Adrenal gland (tissue), 19 donors: ENCODE measurements at places on chromosomes 6 and 20. TPM values are rescaled to one million over a fixed set of nuclear protein-coding genes. Genes with fewer than 3 reads are reported as not detected.

DNA sequence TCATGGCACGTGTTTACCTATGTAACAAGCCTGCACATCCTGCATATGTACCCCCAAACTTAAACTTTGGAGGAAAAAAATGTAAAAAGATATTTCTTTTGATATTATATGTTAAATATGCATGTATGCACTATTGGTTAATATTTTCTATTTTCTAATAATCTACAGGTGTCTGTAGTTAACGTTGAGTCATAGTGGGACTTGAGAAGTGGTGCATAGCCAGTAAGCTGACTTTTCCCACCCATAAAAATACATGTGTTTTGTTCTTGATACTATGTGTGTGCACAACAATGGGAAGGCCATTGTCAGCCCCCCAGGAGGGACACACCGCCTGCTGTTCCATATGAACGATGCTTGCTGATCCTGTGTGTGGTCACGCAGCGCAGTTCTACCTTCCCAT is 49.1 kb downstream of the FAM120B start:
- no peaks in the 10 kb centered on the region for H3K36me3 ChIP-seq
- H3K27me3 ChIP-seq = no peaks in the 10 kb centered on the region
- peaks cover 5% of the 10 kb centered on the region for H3K4me1 ChIP-seq
- DNase-seq = no peak
- no peak overlapping the region for H3K27ac ChIP-seq

DNA sequence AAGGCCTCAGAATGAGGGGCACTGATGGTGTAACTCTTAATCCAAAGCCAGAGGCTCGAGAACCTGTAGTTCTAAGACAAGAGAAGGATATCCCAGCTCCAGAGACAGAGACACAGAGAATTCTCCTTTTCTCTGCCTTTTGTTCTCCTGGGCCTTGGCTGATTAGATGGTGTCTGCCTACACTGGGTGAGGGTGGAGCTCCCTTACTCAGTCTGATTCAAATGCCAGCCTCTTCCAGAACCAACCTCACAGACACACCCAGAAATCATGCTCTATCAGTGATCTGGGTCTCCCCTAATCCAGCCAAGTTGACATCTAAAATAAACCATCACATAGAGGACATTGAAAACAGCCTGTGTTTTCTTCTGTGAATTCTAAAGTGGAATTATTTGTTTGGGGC is 68.0 kb upstream of the SMIM28 start:
- H3K4me1 ChIP-seq = no peaks in the 10 kb centered on the region
- no peak overlapping the region for H3K27ac ChIP-seq
- H3K27me3 ChIP-seq = no peaks in the 10 kb centered on the region
- DNase-seq = no peak
- H3K4me3 ChIP-seq = no peak overlapping the region
- no peaks in the 10 kb centered on the region for H3K36me3 ChIP-seq

DNA sequence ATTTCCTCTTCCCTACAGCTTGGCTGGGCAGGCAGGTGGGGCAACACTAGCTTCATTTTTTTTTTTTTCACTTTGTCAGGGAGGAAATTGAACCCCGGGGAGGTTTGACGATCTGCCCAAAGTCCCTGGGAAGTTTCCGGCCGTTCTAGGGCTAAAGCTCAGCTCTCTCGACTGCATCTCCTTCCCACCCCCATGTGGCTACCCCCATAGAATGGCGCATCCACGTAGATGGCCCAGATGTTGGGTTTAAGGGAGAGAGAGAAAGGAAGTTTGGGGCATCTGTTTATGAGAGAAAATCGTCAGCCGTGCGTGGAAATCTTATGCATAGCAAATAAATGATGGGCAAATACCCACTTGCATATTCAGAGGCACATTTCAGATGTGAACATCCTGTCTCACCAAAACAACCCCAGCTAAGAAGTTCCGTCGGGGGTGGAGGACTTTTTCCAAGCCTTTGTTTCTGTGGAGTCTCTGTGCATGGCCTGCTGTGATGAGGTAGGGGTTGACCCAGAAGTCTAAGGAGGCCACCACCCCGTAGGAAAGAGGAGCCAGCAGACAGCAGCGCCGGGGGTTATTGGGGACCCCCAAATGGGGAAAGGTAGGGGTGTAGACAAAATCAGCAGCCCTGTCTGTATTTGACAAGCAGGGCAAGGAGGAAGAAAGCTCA is 40.5 kb upstream of the ZNF831 start:
- H3K27ac ChIP-seq = no peak overlapping the region
- no peaks in the 10 kb centered on the region for H3K4me1 ChIP-seq
- no peaks in the 10 kb centered on the region for H3K36me3 ChIP-seq
- no peak for DNase-seq

- DNase-seq = no peak
- H3K36me3 ChIP-seq = no peaks in the 10 kb centered on the region
- peaks cover 6% of the 10 kb centered on the region for H3K4me1 ChIP-seq
- no peak overlapping the region for H3K27ac ChIP-seq
- H3K27me3 ChIP-seq = no peaks in the 10 kb centered on the region
Measured at GRCh38 chr6:168159506-168159905, 80.5 kb upstream of the FRMD1 start.

DNA sequence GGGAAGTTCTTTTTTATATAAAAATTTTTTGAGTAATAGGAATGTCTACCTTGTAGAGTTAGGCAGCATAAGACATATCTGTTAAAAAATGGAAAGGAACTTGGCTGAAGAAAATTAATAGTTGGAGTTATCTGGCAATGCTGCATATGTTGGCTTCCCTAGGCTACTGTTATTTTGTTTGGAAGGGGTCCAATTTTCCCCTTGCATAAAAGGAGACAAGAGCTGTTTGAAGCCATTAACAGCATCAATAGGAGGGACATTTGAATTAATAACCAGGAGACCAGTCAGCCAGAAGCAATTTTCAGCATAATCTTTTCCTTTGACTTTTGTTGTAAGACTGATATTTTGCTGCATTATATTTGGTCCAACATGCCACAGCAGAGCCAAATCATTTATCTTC is 80.9 kb upstream of the TAB2 start:
- no peaks in the 10 kb centered on the region for H3K36me3 ChIP-seq
- peaks cover 12% of the 10 kb centered on the region for H3K4me1 ChIP-seq
- H3K27ac ChIP-seq = no peak overlapping the region
- no peaks in the 10 kb centered on the region for H3K27me3 ChIP-seq
- DNase-seq = no peak

Gene METTL24
- polyA plus RNA-seq = 0.97 TPM

Gene SNAP91
- 10.5 TPM for polyA plus RNA-seq

DNA sequence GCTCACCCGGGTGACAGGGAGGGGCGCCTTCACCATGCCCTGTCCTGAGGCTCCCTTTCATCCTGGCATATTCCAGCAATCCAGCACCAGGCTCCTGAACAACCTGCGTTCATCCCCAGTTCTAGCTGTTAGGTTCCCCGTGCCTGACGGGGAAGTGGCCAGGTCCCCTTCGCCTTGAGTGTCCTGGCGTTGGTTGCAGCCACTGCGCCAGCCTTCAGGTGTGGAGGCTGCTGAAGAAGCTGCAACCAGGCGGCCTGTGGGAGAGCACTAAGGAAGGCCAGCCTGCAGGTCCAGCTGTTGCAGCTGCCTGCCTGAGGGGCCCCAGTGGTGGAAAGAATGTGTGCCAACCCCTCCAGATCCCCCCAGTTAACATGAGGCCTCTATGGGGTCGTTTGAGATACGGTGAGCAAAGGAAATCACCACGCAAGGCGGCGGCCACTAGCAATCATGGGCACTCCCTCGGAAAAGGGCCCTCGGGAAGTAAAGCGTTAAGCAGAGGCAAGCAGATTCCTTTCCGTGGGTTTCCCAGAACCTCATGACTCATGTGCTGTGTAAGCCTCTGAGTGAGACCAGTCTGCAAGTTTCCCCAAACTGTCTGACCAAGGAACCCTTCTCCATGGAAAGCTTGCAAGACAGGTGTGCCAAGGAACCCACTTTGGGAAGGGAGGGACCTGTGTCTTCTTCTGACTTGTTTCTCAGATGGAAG is 320.8 kb downstream of the TAF4 start:
- H3K4me3 ChIP-seq = no peak overlapping the region
- no peaks in the 10 kb centered on the region for H3K36me3 ChIP-seq
- H3K27ac ChIP-seq = no peak overlapping the region
- H3K27me3 ChIP-seq = no peaks in the 10 kb centered on the region
- no peak for DNase-seq
